Activated CD8-positive, alpha-beta memory T cell treated with anti-CD3 and anti-CD28 coated beads for 1 hour (primary cell): ENCODE measurements at places on chromosomes 5 and 9.

GRCh38 chr5:57468481-57469163, 14.0 kb downstream of the ACTBL2 start:
- no peak for DNase-seq

DNA sequence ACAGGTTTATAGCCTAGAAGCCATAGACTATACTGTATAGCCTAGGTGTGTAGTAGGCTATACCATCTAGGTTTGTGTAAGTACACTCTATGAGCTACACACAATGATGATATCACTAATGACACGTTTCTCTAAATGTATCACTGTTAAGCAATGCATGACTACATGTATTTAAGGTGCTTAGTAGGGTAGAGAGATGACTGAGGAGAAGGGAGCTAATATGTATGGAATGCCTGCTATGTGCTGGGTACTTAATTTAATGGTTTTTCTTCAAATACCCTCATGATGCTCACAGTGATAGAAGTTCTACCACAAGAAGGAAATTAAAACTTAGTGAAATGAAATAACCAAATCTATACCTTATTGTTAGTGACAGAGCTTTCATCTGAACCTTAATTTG, 1785.5 kb downstream of the EFNA5 start:
- DNase-seq = no peak

DNA sequence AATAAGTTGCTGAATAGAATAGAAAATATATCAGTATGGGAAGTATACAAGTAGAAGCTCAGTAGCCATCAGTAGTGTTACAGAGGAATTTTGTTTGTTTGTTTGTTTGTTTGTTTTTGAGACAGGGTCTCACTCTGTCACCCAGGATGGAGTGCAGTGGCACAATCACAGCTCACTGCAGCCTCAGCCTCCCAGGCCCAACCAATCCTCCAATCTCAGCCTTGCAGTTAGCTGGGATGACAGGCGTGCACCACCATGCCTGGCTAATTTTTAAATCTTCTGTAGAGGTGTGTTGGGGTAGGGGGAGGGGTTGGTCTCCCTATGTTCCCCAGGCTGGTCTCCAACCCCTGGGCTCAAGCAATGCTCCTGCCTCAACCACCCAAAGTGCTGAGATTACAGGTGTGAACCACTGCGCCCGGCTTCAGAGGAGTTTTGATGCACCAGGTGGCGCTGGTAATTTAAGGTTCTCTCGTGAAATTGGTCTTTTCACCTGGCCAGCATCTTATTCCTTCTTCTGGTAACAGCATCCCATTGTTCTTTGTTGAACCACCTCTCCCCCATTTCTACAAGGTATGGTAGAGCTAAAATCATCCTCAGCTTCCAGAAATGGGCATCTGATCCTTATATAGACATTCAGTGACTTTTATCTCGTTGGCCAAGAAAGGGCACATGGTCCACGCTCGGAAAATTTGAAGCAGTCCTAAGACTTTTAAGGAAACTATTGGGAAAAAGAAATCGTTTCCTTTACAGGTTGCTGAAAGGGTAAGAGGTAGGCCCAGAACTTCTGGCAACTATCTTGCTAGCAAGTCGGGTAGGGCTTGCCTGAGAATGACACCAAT, 157.1 kb downstream of the ARRDC3 start:
- DNase-seq = peak; percentile 12

DNA sequence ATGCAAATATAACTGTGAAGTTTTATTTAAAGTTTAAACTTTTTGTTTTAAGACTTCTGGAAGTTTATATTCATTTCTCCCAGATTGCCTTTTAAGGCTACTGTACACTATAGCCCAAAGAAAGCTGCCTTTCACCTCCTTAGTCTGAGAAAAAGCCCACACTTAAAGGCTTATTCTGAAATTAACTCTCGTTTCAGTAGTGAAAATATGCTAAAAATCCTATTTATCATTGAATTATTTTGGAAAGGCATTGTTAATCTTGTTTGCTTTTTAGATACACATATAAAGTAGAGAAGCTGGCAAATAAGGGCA, 3.3 kb upstream of the PURA start:
- DNase-seq = no peak

- DNase-seq = no peak
Measured at GRCh38 chr5:157116483-157116954, 7.7 kb upstream of the HAVCR2 start.

DNA sequence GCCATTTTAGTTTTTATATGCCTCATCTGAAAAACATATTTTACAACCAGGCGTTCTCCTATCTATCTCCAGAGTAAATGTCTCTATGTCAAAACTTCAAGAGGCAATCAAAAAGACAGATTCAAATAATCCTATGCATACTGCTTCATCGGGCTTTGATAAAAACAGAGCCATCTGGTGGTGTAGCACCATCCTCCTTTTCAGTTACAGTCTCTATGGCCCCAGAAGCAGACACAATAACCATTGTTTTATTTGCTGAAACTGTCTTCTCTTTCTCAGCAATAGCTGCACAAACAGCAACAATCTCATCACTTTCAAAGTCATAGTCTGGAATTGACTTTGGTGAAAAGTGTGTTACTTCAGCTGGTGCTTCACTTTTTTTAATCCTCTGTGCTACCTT, 36.3 kb downstream of the PTGER4 start:
- no peak for DNase-seq

- no peak for DNase-seq
Measured at GRCh38 chr5:651296-652022, 39.3 kb downstream of the CEP72 start.

DNA sequence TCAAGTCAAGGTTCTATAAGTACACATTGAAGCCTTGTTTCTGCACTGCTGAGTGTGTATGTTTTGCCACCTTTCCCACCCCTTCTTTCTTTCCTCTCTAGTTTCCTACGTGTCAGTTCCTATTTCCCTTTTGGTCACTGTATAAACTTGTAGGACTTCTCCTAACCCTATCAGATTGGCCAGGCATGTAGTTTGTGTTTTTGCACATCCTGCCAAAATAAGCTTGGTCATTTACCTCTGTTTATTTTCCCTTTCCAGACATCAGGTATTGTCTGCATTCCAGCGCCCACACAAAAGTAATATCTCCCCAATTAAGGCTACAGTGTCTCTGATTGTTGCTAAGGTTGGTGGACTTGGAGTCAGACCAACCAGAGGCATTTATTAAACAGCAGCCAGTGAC, 252.9 kb upstream of the MPDZ start:
- DNase-seq = no peak

GRCh38 chr5:93791518-93791972, 50.1 kb upstream of the POU5F2 start:
- no peak for DNase-seq

GRCh38 chr5:163399923-163400322, 37.5 kb upstream of the CCNG1 start:
- DNase-seq = no peak

DNA sequence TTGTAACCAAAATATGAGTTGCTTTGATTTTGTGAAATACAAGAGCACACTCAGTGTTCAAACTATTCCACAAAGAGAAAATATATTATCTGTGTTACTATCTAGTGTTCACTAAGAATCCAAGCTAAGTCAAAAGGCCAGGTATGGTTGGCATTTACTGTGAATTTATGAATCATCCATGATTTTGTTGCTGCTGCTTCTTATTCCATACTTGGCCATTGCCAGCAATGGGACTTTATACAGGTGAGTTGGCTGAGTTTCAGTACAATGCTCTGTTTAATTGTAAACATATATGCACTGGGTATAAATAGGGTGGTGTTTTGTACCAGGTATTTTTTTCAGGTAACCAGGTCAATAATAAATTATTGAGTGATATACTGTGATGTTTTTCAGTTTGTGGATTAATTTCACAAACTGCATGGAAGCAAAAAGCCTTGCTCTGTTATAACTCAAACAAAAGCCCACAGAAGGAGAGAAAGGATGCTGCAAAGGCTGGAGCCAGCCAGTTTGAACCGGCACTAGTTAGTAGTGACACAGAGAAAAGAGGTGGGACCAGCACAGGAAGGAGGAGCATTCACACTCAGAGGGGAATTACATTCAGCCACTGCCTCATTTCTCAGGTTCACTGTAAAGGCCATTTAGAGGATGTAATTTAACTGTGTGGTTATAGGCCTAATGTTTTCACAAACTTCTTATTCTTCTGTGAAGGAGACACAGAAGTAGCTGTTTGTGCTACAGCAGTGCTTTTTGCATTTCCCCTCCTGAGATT, 381.8 kb downstream of the ADGRV1 start:
- peak; percentile 3 for DNase-seq

GRCh38 chr9:105357937-105358336, 89.9 kb upstream of the FSD1L start:
- DNase-seq = no peak

- no peak for DNase-seq
Measured at GRCh38 chr9:8486095-8486494, 686.5 kb upstream of the DMAC1 start.

GRCh38 chr5:128572930-128573319, 34.9 kb upstream of the FBN2 start:
- no peak for DNase-seq

DNA sequence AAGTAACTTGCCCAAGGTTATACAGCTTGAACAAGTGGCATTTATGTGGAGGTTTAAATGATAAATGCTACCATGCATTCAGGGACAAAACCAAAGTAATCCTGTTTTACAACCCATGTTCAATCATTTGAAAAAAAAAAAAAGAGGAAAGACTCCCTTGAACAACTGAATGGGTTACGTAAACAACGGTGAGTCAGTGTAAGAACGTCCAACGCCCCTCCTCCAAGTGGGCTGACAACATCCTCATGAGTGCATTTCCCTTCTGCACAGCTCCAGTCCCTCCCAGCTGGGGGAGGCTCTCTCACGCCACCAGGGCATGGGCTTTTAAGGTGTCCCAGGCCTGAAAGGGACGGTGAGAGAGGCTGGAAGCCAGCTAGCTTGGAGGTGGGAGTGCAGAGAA, 90.0 kb downstream of the PRRT1B start:
- DNase-seq = peak; percentile 49

GRCh38 chr5:169801324-169801777, 164.3 kb downstream of the DOCK2 start:
- DNase-seq = no peak

DNA sequence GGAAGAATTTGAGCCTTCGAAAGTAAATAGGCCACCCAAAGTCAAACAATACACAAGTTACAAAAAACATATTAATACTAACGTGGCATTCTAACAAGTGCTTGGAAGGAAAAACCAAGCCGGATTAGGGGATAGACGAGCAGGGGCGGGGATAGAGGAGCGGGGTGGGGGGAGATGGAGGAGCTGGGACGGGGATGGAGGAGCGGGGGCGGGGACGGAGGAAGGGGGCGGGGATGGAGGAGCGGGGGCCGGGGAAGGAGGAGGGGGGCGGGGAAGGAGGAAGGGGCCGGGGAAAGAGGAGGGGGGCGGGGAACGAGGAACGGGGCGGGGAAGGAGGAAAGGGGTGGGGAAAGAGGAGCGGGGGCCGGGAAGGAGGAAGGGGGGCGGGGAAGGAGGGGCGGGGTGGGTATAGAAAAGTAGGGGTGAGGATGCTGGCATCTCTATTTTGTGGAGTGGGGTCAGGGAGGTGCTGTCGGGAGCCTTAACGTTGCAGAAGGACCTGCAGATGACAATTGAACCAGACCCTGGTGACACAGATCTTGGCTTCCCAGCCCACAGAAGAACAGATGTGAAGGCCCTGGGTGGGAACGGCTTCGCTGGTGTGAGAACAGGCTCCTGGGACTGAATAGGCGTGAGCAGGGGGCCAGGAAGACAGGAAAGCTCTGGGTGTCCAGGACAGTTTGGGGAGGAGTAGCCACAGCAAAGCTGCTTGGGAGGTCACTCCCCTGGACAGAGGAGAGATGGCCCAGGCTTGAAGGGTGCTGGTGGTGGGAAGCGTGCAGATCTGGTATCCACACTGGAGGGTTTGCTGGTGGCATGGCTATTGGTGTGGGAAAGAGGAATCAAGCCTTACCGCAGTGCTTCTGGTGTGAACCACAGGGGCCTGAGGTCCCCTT, 233.3 kb upstream of the DAP start:
- no peak for DNase-seq

GRCh38 chr5:138945421-138946240, 70.5 kb upstream of the LRRTM2 start:
- DNase-seq = no peak

GRCh38 chr5:14879393-14879792, 7.8 kb upstream of the ANKH start:
- DNase-seq = no peak

DNA sequence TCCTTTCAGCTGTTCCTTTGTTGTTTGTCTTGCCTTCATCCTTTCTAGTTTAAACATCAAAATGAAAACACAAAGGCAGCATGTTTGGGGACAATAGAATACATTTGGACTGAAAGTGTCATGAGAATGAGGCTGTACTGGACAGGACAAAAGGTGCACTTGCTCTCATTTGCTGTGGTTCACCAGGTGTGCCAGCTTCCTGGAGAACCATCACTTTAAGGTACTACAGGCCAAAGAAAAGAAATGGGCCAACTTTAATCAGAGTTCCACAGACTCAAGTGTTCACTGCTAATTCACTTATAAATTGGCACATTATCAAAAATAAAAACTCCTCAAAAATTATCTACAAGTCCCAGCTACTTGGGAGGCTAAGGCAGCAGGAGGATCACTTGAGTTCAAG, 53.8 kb downstream of the ABHD17B start:
- DNase-seq = no peak

GRCh38 chr9:2013743-2014475, 1.2 kb upstream of the SMARCA2 start:
- DNase-seq = no peak

DNA sequence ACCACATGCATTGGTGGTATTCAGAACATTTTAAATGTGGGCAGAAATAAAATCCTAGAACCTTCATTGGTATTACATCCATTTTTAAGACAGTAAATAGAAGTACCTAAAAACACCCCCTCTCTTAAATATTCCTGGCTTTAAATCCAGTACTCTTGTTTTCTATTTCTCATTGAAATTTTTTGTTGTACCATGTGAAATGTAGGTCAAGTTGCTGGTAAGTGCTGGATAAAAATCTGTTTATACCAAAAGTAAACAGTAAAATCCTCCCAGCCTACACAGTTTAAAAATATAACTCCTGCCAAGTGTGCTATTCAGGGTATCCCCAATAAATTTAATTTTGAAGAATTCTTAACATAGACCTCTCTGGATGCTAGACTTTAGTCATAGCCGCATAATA, 75.0 kb upstream of the FST start:
- DNase-seq = no peak

DNA sequence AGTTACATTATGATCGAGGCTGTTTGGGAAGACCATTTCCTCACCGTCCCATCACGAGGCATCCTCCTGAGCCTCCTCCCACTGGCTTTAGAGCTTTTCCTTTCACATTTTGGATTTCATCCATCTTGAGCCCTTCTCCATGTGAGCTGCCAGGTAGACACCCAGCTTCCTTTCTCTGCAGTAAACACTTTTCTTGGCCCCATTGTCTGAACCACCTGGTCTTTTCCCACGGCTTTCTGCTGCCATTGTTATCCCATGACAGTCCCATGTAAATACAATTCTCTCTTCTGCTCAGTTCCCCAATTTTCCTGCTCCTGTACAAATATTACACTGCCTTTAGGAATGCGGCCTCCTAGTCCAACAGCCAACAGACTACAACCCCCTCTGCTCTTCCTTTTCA, 24.1 kb downstream of the UBE2QL1 start:
- DNase-seq = no peak

GRCh38 chr5:141902015-141902814, 21.5 kb upstream of the DELE1 start:
- DNase-seq = no peak

- DNase-seq = no peak
Measured at GRCh38 chr9:13481274-13481673, 201.8 kb upstream of the MPDZ start.

GRCh38 chr5:150553911-150554310, 46.0 kb downstream of the NDST1 start:
- DNase-seq = no peak

GRCh38 chr9:128088253-128088945, 20.4 kb downstream of the SLC25A25 start:
- DNase-seq = no peak
